ENCODE measurements at places on chromosomes 4 and X.

GRCh38 chr4:155510771-155511170 lies 134.0 kb upstream of the MAP9 start:
- DNase-seq, result no peak

DNA sequence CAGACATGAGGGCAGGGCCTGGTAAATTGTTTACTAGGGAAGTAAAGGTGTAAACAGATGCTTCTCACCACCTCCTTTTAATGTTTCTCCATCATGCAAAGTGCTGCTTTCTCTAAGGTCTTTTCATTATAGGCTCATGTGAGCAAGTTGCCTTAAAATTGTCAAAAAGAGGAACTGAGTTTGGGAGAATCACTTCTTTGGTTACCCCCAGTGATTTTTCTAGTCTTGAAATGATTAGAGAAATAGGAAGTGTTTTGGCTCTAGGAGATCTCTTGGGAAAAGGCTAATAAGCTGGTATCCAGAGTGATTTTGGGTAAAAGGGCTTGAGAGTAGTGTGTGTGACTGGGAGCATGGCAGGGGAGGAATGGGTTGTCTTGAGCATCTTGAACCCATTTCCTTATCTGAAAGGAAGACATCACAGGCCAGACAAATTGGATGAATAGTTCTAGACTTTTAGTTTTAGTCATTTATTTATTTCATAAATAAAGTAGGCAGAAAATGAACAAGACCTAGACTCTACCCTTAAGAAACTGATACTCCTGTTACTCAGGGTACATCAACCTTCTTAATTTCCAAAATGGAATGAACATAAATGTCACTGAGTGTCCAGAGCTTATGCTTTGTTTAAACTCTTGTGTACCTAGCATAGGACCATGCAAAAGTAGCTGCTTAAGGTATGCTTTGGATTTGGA lies 14.2 kb downstream of the GRPR start:
- DNase-seq, result no peak

DNA sequence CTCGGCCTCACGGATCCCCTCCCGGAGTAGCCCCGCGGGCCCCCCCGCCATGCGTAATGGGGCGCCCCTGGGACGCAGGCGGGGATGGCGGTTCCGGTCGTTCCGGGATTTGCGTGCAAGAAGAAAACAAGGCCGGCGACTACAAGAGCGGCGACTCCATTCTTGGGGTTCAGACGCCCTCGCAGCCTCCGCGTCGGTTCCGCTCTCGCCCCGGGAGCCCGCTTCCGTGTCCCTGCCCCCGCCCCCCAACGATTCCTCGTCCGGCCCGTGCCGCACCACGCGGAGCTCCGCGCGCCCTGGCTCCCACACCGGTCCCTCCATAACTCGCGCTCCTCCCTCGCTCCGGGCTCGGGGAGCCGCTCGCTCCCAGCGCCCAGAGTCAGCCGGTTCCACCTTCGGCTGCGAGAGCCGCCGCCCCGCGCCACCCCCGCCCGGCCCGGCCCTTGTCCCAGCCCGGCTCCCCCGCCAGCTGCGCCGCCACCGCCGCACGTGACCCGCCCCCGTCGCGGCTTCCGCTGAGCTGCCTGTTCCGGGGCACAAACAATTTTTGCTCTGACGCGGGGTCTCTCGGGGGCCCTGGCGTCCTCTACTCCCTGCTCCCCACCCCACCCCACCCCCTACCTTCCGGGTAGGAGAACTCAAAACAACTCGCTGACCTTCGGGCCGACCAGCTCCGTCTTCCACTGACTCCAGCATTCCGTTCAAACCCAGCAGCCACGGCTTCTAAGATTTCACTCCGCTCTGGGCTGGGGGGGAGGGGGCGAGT lies 78.8 kb upstream of the BCOR start:
- no peak for DNase-seq

DNA sequence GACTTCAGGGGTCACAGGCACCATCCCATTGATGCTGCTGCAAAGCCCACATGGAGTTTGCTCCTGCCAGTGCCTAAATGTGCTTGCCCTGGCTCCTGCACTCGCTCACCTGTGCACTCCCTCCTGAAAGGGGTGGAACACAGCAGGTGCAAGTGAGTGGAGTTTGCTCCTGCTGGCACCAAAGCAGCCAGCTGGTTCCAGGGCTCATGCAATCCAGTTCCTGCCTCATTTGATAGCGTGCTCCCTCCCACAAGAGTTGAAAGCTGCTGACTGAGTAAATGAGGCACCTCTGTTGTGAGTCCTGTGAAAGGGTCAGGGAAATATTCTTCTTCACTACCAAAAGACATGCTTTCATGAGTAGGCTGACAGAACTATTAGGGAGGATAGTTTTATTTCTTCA lies 30.5 kb downstream of the CXCL8 start:
- peak; percentile 84 for DNase-seq

DNA sequence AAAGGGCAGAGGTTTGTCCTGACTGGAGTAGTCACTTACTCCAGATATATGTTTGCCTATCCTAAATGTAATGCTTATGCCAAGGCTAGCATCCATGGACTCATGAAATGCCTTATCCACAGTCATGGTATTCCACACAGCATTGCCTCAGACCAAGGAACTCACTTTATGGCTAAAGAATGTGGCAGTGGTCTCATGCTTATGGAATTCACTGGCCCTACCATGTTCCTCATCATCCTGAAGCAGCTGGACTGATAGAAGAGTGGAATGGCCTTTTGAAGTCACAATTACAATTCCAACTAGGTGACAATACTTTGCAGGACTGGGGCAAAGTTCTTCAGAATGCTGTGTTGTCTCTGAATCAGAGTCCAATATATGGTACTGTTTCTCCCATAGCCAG lies 1014.8 kb downstream of the RAPGEF2 start:
- no peak for DNase-seq
